ENCODE measurements at places on chromosomes 13 and 19.

DNA sequence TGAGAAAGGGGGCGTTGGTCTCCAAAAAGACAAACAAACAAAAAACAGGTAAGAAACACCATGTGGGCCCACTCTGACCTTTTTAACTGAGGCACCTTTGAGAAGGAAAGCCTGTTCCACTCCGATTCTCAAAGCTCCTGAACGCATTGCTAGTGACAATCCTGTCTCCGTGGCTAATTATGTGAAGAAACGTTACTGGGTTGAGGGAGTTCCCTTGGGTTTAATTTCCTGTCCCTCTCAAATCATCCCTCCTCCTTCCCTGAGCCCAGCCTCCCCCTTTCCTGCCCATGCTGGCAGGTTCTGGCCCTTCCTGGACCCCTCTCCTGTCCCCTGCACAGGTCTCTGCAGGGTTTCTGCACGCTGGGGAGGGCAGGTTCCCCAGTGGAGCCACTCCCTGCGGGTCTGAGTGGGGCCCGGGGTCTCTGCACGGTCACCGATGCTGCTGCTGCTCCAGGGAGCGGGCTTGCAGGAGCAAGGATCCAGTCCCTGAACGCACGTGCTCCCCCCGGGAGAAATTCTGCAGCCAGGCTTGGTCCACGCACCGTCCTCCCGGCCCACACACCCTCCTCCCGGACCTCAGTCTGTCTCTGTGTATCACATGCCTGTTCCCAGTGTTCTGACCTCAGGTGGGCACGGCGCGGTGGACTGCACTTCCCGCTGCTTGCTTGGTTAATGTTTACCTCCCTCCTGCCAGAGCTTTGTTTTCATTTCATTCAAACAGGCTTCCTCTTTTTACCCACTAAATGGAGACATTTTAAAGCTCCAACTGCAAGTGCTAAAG is 76.4 kb upstream of the MCF2L start:
- DNase-seq = peak; percentile 80

DNA sequence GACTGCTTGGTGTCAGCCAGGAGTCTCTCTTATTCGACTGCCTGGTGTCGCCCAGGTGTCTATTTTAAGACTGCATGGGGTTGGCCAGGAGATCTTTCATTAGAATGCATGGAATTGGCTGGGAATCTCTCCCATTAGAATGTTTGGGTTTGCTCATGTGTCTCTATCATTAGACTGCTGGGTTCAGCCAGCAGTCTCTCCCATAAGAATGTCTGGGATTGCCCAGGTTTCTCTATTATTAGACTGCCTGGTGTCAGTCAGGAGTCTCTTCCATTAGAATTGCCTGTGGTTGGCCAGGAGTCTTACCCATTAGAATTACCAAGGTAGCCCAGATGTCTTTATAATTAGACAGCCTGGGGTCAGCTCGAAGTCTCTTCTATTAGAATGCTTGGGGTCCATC is 1496.0 kb downstream of the UQCRFS1 start:
- DNase-seq = no peak

DNA sequence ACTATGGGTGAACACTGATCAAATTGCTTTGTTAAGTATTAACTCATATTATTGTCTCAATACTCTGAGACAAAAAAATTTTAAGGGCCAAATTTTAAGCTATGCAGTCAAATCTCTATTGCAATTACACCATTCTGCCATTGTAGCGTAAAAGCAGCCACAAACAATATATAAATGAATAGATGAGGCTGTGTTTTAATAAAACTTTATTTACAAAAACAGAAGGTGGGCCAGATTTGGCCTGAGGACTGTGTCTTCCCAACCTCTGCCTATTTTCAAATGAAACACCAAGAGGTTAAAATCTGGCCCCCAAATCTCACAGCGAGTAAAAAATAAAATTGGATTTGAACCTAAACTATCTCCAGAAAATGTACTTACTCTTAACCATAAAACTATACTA is 51.7 kb downstream of the MBD3L2B start:
- no peak for DNase-seq

DNA sequence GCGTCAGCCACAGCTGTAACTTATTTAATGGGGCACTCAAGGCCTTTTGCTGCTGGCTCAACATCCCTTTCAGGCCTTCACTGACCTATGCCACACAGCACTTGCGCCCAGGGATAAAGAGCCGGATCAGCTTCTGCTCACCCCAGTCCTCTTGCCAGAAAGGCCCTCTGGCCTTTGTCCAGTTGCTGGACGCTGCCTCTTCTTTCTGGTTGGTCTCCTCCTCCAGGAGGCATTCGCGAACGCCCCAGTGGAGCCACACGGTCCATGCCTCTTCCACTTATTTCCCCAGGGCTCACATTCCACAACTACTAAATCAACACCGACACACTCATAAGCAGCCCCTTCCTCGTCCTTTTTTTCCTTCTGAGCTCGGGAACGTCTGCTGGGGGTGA is 3.7 kb upstream of the ZNF329 start:
- DNase-seq = no peak

DNA sequence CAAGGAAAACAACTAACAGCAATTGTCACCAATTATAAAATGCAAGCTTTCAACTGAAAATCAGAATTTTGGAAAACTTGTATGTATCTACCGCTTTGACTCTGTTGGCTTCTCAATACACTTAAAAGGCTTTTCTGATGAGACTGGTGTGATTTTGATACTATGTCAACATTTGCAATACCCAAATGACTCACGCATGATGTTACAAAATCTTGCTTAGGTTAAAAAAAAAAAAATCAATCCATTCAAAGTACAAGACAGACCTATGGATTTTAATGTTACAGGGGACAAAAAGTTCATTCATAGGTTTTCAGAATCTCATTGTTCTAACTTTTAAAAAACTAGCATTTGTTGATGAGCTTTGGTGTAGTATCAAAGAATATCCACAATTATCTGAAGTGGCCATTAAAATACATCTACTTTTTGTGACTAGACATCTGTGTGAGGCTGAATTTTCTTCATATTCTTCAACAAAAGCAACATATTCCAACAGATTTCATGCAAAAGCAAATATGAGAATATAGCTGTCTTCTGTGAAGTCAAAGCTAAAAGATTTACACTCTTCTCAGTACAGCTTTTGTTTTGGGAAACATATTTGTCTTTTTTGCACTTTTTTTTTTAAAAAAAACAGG is 10.7 kb downstream of the ELF1 start:
- DNase-seq = no peak

DNA sequence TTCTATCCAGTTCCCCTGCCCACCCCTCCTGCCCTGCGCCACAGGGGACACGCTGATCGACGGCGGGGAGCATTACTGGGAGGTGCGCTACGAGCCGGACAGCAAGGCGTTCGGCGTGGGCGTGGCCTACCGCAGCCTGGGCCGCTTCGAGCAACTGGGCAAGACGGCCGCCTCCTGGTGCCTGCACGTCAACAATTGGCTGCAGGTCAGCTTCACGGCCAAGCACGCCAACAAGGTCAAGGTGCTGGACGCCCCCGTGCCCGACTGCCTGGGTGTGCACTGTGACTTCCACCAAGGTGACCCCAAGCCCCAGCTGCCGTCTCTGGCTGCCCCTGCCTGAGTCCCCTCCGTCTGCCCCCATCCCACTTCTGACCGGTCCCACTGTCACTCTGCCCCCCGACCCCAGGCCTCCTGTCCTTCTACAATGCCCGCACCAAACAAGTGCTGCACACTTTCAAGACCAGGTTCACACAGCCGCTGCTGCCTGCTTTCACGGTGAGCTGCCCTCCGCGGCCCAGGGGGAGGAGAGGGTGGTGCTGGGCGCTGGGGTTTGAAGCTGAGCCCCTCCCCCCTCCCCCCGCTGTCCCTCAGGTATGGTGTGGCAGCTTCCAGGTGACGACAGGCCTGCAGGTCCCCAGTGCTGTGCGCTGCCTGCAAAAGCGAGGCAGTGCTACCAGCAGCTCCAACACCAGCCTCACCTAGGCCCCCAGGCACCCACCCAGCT is 15.5 kb downstream of the STAP2 start:
- DNase-seq = no peak

GRCh38 chr13:101695870-101696516 is 243.5 kb downstream of the ITGBL1 start:
- no peak for DNase-seq

GRCh38 chr13:36421447-36421846 is 10.8 kb upstream of the CCNA1 start:
- DNase-seq = no peak

GRCh38 chr13:50645092-50645491 is 198.4 kb downstream of the DLEU7 start:
- DNase-seq = no peak

- no peak for DNase-seq
These were observed 16.0 kb downstream of the FXYD5 start for GRCh38 chr19:35170359-35171061.

GRCh38 chr19:41263042-41263849 is 926 bp upstream of the HNRNPUL1 start:
- DNase-seq = peak; percentile 79

Measured in NCI-H1417 (cell line).